ENCODE measurements at places on chromosomes 5 and 9. TPM values are rescaled to one million over a fixed set of nuclear protein-coding genes. Genes with fewer than 3 reads are reported as not detected.

DNA sequence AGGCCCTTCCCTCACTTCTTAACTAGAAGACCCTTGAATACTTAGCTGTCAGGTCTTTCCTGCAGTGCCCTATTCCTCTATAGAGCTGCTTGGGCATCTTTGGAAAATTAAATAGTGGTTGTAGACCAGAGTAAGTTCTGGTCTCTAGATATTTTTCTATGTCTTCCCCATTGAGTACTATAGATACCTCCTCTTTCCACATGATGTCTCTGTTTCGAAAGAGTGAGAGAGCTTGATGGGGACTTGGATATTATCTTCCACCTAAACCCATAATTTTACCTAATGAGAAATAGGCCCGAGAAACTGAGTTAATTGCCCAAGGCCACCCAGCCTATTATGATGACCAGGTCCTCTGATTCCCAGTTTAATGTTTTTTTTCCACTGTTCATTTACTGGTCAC, 40.2 kb downstream of the SPEF2 start:
- no peak overlapping the region for H3K4me3 ChIP-seq
- DNase-seq: no peak
- H3K27ac ChIP-seq: no peak overlapping the region

- no peak overlapping the region for H3K27ac ChIP-seq
- peak; percentile 20 for DNase-seq
- no peaks in the 10 kb centered on the region for H3K36me3 ChIP-seq
- no peak overlapping the region for H3K4me3 ChIP-seq
- H3K4me1 ChIP-seq: peaks cover 6% of the 10 kb centered on the region
Measured at GRCh38 chr9:97803167-97804058, 49.6 kb upstream of the FOXE1 start.

- no peak for DNase-seq
- H3K4me1 ChIP-seq: no peaks in the 10 kb centered on the region
- no peaks in the 10 kb centered on the region for H3K36me3 ChIP-seq
- no peaks in the 10 kb centered on the region for H3K27me3 ChIP-seq
- H3K4me3 ChIP-seq: no peak overlapping the region
Measured at GRCh38 chr5:2103940-2104339, 221.2 kb upstream of the IRX4 start.

DNA sequence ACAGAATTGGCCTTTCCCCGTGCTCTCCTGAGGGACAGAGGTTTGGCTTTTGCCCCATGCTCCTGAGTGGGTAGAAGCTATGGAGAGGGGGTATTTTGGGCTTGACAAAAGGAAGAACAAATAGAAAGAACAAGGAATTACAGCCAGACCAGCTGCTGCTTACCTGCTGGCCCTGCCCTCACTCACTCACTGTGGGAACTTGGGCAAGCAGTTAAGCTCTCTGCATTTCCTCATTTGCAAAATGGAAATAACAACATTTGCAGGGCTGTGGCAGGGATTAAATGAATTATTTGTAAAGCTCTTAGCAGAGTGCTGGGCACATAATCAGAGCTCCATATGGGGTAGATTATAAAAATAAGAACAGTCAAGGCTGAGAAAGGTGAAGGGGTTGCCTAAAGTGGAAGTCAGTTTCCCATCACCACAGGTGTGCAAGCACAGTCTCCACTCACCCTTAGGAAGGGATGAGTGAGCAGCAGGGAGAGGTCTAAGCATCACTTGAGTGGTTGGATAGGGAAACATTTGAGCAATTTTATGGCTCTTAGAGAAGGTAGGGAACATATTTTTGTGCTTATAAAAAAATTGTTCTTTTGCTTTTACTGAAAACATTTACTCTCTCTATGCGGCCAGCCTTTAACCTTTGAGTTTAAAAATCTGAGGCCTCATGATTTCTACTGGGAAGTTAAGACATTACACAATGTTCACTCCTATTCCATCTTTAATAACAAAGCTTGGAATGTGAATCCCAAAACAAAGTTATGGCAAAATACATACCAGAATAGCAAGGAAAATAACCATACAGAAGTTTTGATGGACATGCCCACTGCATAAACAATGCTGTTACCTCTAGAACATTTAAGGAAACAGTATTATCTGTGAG, 42.8 kb upstream of the LHFPL2 start:
- H3K27ac ChIP-seq: no peak overlapping the region
- no peaks in the 10 kb centered on the region for H3K27me3 ChIP-seq
- H3K36me3 ChIP-seq: no peaks in the 10 kb centered on the region
- DNase-seq: no peak
- no peaks in the 10 kb centered on the region for H3K4me1 ChIP-seq

DNA sequence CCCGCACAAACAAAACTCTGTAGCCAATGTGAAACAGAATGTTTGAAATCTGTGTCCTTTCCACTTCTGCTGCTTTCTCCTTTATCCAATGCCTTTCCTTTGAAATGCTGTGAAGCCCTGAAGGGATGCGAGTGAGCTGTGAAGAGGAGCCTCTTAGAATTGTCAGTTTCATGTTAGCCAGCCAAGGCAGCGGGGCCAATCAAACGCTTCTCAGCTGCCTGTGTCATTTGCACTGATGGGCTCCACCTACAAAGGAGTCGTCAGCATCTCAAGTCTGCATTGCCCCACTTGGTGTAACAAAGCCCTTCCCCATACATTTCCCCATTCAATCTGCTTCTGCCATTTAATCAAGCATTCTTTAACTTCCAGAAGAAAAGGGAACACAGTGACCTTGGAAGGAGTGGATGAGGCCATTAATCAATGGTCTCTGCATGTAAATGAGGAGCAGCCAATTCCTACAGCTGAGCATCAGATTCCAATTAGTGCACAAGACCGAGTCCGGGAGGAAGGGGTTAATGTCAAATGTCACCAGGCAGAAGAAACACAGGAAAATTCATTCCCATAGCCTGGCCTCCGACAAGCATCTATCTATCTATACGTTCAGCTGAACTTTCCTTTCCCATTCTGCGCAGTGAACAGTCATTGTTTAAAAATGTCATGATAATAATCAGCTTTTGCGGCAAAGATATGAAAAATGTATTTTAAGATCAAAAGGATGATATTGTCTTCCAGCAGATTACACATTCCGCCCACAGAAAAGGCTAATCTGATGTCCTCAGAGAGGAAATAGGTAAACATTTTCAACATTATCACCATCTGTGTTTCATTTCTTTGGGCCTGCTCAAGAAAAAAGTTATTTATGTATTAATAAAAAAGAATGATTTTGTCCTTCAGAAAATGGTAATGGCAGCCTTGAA, 154.6 kb downstream of the FSTL4 start:
- no peak for DNase-seq
- H3K4me1 ChIP-seq: no peaks in the 10 kb centered on the region
- peak overlapping the region; percentile 3 for H3K27ac ChIP-seq

- H3K27ac ChIP-seq: no peak overlapping the region
- H3K36me3 ChIP-seq: no peaks in the 10 kb centered on the region
- no peak overlapping the region for H3K4me3 ChIP-seq
- no peaks in the 10 kb centered on the region for H3K27me3 ChIP-seq
Measured at GRCh38 chr9:81822967-81823366, 105.3 kb upstream of the SPATA31D4 start.

- no peak overlapping the region for H3K27ac ChIP-seq
- H3K27me3 ChIP-seq: no peaks in the 10 kb centered on the region
- no peak overlapping the region for H3K4me3 ChIP-seq
- no peaks in the 10 kb centered on the region for H3K36me3 ChIP-seq
- H3K4me1 ChIP-seq: no peaks in the 10 kb centered on the region
- no peak for DNase-seq
Measured at GRCh38 chr5:98391921-98392625, 381.4 kb upstream of the RGMB start.

DNA sequence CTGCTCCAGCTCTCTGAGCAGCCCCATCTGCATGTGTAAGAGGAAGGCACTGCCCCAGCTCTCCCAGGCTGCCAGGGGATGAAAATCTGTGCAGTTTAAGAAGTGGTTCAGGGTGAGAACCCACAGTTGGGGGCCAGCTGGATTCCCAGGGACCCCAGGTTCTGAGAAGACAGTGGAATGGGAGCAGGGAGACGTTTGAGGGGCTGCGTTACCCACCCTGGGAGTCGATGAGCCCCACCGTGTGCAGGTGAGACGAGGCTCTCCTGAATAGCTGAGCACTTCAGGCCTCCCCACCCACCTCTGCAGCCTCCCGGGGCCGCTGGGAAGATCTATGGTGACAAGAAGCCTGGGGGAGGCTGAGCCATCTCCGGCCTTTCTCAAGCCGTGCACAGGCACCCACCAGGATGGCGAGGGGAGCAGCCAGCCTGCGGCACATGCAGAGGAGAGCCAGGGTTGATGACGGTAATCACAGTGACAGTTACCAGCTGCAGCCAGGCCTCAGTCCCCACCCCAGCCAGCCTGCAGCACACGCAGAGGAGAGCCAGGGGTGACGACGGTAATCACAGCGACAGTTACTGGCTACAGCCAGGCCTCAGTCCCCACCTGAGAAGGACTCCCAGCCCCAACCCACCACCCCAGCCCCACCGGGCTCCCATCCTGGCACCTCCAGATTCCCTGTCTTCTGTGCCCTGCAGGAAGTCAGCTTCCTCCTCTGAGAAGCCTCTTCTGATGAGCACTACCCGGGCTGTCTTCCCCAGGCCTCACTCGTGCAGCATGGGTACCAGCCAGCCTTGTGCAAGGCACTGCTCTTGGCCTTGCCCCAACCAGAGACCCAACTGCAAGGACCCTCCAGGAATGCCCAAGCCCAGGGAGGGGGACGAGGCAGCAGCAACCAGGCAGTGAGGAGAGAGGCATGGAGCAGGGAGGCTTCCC, 150.8 kb upstream of the PPP1R26 start:
- H3K27me3 ChIP-seq: no peaks in the 10 kb centered on the region
- peak; percentile 5 for DNase-seq
- no peaks in the 10 kb centered on the region for H3K4me1 ChIP-seq
- no peak overlapping the region for H3K4me3 ChIP-seq
- no peak overlapping the region for H3K27ac ChIP-seq

- no peaks in the 10 kb centered on the region for H3K4me1 ChIP-seq
- H3K36me3 ChIP-seq: no peaks in the 10 kb centered on the region
- H3K27ac ChIP-seq: no peak overlapping the region
- no peak overlapping the region for H3K4me3 ChIP-seq
- DNase-seq: peak; percentile 84
Measured at GRCh38 chr5:134577796-134578577, 52.5 kb downstream of the JADE2 start.

DNA sequence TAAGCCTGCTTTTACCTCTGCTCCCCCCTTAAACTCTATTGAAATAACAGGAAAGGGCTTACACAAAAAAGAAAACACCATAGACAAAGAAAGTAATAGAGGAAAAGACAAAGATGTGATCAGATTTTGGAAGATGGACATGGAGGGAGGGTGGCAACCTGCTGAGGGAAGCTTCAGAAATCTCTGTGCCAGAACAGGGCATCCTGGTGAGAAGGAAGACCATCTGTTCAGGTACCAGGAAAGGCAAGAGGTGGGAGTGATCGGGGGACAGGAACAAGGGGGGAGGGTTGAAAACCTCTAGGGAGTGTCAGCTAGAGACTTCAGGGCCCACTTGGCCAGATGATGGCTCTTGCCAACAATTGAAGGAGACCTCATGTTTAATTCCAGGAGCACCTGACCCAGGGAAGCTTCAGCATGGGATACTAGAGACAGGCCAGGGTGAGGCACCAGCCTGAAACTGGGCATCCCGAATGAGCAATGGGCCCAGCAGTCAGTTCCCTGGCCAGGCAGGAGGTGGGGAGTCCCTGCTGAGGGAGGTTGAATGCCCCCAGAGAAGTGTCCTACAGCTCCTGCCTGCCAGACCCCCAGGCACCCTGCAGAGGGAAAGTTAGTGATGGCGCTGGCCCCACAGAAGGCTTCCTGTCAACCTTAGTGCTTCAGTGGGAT, 8.2 kb downstream of the SQSTM1 start:
- DNase-seq: no peak
- no peaks in the 10 kb centered on the region for H3K36me3 ChIP-seq
- H3K27me3 ChIP-seq: no peaks in the 10 kb centered on the region
- peaks cover 8% of the 10 kb centered on the region for H3K4me1 ChIP-seq
- no peak overlapping the region for H3K4me3 ChIP-seq
- H3K27ac ChIP-seq: peak overlapping the region; percentile 69

DNA sequence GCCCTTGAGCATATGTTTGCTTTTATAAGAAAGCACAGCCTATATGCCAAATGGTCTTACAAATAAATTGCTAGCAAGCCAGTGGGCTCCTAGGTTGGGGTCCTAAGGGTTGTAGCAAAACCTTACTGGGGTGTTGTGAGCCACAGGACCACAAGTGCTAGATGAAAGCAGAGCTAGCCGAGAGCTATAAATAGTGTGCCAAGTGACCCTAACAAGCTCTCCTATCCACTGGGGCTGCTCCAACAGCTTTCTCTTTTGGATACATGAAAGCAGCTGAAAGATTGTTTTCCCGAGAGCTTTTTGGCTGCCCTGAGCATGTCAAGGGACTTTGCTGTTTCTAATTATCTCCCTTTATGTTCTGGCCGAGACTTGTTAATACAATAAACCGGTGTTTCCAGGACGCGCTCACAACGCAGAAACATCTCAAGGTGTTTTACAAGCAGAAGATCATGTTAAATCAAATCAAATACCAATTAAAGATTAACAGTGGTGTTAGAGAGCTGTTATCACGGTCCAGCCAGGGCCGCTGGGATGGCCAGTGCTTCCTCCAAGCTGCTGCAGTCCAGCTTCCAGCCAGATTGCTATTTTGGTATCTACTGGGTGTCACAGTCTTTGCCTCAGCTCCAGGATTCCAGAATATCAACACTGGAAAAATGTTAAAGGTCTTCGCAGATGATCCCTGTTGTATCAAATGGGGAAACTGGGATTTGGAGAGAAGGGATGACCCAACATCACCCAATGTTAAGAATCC, 351.0 kb downstream of the ASTN2 start:
- H3K27me3 ChIP-seq: no peaks in the 10 kb centered on the region
- H3K4me3 ChIP-seq: no peak overlapping the region
- H3K36me3 ChIP-seq: no peaks in the 10 kb centered on the region
- H3K27ac ChIP-seq: no peak overlapping the region
- no peaks in the 10 kb centered on the region for H3K4me1 ChIP-seq

DNA sequence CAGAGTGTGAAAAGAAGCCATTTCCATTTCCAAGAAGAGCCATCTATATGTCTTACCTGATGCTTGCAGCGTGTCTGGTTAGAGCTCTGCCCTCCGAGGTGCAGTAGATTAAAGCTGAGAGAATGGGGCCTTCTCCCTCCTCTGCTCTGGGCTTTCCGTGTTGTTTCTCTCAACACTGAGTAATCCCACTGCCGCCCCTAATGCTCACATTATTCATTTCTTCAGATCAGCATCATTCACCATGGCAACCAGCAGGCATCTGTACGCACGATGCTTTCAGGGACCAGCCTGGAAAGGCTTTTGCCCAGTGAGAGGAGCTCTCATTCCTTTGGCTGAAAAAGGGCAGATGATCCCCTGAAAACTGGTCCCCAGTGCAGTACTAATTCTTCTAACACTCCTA, 79.6 kb downstream of the CYFIP2 start:
- H3K4me1 ChIP-seq: no peaks in the 10 kb centered on the region
- no peak overlapping the region for H3K27ac ChIP-seq
- no peak for DNase-seq
- no peaks in the 10 kb centered on the region for H3K36me3 ChIP-seq

The PCDHGA4 gene
- 7.7 TPM for total RNA-seq

The PHAX gene
- 82.7 TPM for total RNA-seq

The PCDHB10 gene
- total RNA-seq: 3.2 TPM

The REXO4 gene
- total RNA-seq: 6.4 TPM

The SPATA31E1 gene
- not detected for total RNA-seq

The DOCK8 gene
- 14.1 TPM for total RNA-seq

The OLFML2A gene
- 82.7 TPM for total RNA-seq

The DMRT2 gene
- not detected for total RNA-seq

The IL3 gene
- not detected for total RNA-seq
